ENCODE measurements at places on chromosomes 13 and 19. TPM values are rescaled to one million over a fixed set of nuclear protein-coding genes. Genes with fewer than 3 reads are reported as not detected.

DNA sequence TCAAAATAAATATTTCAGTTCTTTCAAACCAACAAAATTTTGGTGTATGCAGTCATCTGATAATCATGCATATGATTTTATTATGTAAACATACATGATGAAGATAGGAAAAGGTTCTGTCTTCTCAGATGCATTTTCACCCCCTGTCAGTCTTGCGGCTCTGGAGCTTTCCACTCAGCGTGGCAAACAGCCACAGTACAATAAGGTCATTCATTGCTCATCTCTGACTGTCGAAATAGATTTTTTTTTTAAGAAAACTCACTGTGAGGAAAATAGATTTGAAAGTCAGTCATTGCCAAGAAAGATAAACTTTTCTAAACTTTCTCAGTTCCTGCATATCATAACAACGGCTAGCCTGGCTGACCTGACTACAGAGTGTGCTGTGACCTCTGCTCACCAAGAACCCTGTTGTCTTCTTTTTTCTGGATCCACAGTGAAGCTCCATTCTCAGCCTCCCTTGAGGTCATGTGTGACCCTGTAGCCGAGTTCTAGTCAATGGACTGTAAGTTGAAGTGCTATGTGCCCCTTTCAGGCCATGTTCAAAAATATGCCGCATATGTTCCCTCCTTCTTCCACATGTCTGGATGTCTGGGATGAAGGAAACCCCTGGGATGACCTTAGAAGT, 519.6 kb downstream of the KLF5 start:
- no peaks in the 10 kb centered on the region for H3K4me1 ChIP-seq
- DNase-seq: no peak
- H3K27ac ChIP-seq: no peak overlapping the region

- H3K27ac ChIP-seq: no peak overlapping the region
- no peaks in the 10 kb centered on the region for H3K27me3 ChIP-seq
- no peak overlapping the region for H3K4me3 ChIP-seq
- no peaks in the 10 kb centered on the region for H3K36me3 ChIP-seq
These were observed 3.2 kb upstream of the METTL21C start for GRCh38 chr13:102697929-102698648.

GRCh38 chr19:9406798-9407352, 28.5 kb downstream of the ZNF266 start:
- no peaks in the 10 kb centered on the region for H3K27me3 ChIP-seq
- no peak overlapping the region for H3K4me3 ChIP-seq
- DNase-seq: no peak
- H3K4me1 ChIP-seq: no peaks in the 10 kb centered on the region

- no peaks in the 10 kb centered on the region for H3K27me3 ChIP-seq
- no peaks in the 10 kb centered on the region for H3K4me1 ChIP-seq
- no peaks in the 10 kb centered on the region for H3K36me3 ChIP-seq
- H3K27ac ChIP-seq: no peak overlapping the region
- H3K4me3 ChIP-seq: no peak overlapping the region
- no peak for DNase-seq
These were observed 394.1 kb upstream of the SLITRK6 start for GRCh38 chr13:86193281-86193680.

DNA sequence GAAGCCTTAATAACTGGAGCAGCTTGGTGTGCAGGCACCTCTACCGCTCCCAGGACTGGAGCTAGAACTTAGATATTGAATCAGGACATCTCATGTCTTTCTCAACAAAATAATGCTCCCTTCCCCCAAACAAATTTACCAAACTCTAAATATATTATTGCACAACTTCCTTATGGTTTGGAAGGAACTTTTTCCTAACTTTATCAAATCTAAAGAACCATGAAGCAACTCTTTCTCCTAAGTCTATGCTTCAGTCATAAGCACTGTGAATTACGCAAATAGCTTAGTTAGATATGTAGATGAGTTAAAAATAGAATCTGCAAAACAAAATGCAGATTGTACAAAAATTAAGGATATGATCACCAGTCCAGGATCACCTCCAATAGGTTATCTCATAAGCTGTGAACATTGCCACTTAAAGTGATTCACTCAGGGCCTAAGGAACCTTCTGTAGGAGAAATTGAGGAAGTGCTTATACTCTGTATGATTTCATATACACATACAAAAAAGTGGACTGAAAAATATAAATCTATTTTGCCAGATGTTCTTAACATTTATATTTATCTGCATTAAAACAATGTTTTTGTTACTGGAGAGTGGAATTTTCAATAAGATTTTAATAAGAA, 20.4 kb upstream of the MAB21L1 start:
- H3K4me1 ChIP-seq: no peaks in the 10 kb centered on the region
- H3K27ac ChIP-seq: no peak overlapping the region
- no peaks in the 10 kb centered on the region for H3K36me3 ChIP-seq
- H3K27me3 ChIP-seq: no peaks in the 10 kb centered on the region

DNA sequence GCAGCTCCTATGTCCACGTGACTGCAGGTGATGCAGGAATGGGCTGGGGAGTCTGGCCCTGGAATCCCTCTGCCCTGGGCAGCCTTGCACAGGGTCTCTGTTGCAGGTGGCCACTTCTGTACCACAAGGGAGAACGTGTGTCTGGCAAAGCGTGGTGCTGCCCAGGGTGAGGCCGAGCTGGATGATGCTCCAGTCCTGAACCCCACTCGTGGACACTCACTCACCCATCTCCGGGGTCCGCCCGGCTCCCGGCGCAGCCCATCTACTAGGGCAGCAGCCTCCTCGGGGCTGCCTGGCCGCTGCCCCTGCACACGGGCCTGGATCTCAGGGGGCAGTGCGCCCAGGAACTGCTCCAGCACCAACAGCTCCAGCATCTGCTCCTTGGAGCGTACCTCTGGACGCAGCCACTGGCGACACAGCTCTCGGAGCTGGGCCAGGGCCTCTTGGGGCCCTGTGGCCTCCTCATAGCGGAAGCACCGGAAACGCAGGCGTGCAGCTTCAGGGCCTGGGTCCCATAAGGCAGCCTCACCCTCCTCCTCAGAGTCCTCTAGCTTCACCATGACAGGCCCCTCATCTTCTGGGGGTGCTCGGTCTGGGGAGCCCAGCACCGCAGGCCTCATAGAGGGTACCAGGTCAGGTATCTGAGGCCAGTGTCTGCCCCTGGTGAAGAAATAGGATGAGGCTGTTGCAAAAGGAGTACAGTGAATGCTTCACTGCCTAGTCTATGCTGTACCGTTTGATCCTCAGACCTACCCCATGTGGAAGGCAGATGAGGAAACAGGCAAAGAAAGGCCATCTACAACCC, 2.2 kb downstream of the MZF1 start:
- DNase-seq: no peak
- H3K27ac ChIP-seq: no peak overlapping the region
- H3K36me3 ChIP-seq: no peaks in the 10 kb centered on the region

GRCh38 chr13:48600374-48601364, 53.1 kb upstream of the CYSLTR2 start:
- no peaks in the 10 kb centered on the region for H3K4me1 ChIP-seq
- DNase-seq: no peak
- no peaks in the 10 kb centered on the region for H3K27me3 ChIP-seq

- no peak overlapping the region for H3K4me3 ChIP-seq
- no peaks in the 10 kb centered on the region for H3K36me3 ChIP-seq
These were observed 91.1 kb downstream of the RNASEH2B start for GRCh38 chr13:51000571-51001260.

- no peaks in the 10 kb centered on the region for H3K27me3 ChIP-seq
- peak overlapping the region; percentile 88 for H3K27ac ChIP-seq
- no peak for DNase-seq
- no peaks in the 10 kb centered on the region for H3K36me3 ChIP-seq
These were observed 545 bp upstream of the ISYNA1 start for GRCh38 chr19:18438331-18439024.

GRCh38 chr13:73341748-73342147, 282.9 kb downstream of the KLF5 start:
- DNase-seq: no peak
- H3K4me3 ChIP-seq: no peak overlapping the region
- no peaks in the 10 kb centered on the region for H3K27me3 ChIP-seq
- no peaks in the 10 kb centered on the region for H3K36me3 ChIP-seq

DNA sequence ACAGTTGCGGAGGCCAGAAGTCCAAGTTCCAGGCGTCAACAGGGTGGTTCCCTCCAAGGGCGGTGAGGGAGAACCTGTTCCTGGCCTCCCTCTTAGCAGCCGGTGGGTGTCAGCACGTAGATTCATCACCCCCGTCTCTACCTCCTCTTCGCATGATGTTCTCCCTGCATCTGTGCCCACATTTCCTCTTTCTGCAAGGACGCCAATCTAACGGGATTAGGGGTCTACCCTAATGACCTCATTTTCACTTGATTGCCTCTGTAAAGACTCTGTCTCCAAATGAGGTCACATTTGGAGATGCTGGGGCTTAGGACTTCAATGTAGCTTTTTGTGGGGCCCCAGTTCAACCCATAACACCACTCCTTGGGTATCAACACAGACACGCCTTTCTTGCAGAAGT, 38.5 kb downstream of the DPF1 start:
- no peak overlapping the region for H3K4me3 ChIP-seq
- H3K4me1 ChIP-seq: no peaks in the 10 kb centered on the region
- no peak for DNase-seq
- H3K36me3 ChIP-seq: no peaks in the 10 kb centered on the region

DNA sequence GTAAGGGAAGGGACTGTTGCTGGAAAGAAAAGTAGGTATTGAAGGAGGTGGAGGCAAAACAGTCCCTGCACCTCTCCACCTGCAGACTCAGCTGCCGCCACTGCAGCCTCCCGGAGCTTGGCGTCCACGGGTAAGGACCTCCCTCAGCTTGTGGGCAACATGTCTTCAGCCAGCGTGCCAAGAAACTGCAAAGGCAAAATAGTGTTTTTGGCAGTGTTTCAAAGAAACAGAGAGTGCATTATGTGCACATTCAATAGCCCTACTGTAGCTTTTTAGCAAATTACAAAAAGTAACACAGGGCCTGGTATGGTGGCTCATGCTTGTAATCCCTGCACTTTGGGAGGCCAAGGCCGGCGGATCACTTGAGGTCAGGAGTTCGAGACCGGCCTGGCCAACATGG, 57.4 kb downstream of the ATP11A start:
- no peak overlapping the region for H3K27ac ChIP-seq
- peaks cover 16% of the 10 kb centered on the region for H3K4me1 ChIP-seq
- H3K4me3 ChIP-seq: no peak overlapping the region
- DNase-seq: no peak
- no peaks in the 10 kb centered on the region for H3K36me3 ChIP-seq

- H3K4me3 ChIP-seq: no peak overlapping the region
- no peak for DNase-seq
- no peak overlapping the region for H3K27ac ChIP-seq
These were observed 4.7 kb downstream of the PCID2 start for GRCh38 chr13:113203507-113204377.

DNA sequence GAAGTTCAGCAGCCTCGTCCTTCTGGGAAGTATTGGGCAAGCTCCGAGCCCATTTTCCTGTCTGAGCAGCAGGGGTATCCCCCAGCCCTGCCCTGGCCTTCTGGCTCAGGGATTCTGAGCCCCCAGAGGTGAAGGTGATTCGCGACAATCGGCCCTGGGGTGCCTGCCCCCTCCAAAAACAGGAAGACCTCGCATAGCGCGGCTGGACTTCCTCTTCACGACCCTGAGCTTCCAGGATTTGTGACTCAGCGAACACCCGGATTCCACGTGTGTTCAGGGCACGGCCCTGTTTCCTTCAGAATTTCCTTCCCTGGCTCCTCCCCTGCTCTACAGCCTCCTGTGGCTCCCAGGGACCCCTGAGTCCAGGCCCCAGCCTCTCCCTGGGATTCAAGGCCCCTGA, at the start of gene SEMA6B:
Gene SEMA6B (minus strand): TSS at position 116 of the 400 bp plus-strand sequence. CDS start 1,227 bp downstream, outside the sequence.
- no peaks in the 10 kb centered on the region for H3K4me1 ChIP-seq
- DNase-seq: no peak
- no peaks in the 10 kb centered on the region for H3K36me3 ChIP-seq
- no peak within 1 kb of the TSS for H3K4me3 ChIP-seq
- H3K27ac ChIP-seq: no peak within 1 kb of the TSS

- no peaks in the 10 kb centered on the region for H3K4me1 ChIP-seq
- H3K4me3 ChIP-seq: no peak overlapping the region
- no peak for DNase-seq
- H3K36me3 ChIP-seq: no peaks in the 10 kb centered on the region
These were observed 9.0 kb downstream of the MICU2 start for GRCh38 chr13:21594715-21595545.

DNA sequence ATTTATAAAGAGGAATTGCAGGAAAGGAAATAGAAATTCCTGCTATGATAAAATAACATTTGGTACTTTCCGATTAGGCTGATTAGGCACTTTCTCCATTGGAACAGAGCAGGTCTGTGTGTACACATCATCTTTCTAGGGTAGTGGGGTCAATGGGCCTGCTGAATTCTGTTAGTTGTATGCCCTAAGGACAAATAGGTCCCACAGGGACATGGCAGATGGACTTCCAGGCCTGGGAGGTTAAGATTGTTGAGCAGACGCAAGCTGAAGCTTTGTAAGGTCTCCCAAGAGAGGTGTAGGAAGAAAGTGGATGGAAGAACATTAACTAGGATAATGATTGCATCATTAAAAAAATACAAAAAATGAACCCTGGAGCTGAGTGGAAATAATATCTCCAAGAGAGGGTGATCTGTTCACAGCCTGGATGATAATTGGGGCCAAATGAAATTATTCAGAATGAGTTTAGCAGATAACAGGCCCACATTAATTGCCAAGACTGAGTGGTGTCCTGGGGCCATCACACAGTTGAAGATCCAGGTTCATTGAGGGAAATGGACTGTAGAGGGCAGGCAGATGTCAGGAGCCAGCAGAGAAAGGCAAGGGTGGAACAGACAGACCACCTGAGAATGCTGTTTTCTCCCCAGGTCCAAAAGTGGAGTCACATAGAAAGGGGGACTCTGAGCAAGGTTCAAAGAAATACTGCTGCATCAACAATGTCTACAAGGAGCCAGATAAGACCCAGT, 215.1 kb downstream of the DNAJC15 start:
- H3K27ac ChIP-seq: no peak overlapping the region
- no peaks in the 10 kb centered on the region for H3K4me1 ChIP-seq
- no peak overlapping the region for H3K4me3 ChIP-seq
- no peaks in the 10 kb centered on the region for H3K36me3 ChIP-seq
- H3K27me3 ChIP-seq: no peaks in the 10 kb centered on the region

GRCh38 chr13:62684359-62684758, 1268.7 kb upstream of the PCDH20 start:
- no peak for DNase-seq
- H3K27me3 ChIP-seq: no peaks in the 10 kb centered on the region
- H3K36me3 ChIP-seq: no peaks in the 10 kb centered on the region
- no peak overlapping the region for H3K4me3 ChIP-seq

DNA sequence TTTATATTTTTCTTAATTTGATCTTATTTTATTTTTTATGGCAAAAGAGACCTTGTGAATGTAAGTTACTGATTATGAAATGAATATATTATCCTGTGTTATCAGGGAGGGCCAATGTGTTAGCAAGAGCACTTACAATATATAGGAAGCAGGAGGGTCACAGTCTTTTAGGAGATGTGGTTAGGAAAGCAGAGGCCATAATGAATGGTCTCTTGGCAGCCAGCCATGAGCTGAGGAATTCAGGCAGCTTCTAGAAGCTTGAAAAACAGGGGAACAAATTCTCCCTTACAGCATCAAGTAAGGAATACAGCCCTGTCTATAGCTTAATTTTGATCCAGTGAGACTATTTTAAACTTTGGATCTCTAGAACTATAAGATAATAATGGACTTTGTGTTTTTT, 2374.6 kb downstream of the PCDH9 start:
- H3K4me1 ChIP-seq: no peaks in the 10 kb centered on the region
- H3K36me3 ChIP-seq: no peaks in the 10 kb centered on the region
- no peak overlapping the region for H3K4me3 ChIP-seq
- H3K27ac ChIP-seq: no peak overlapping the region

GRCh38 chr19:15529774-15530372, 21.5 kb downstream of the CYP4F22 start:
- no peak overlapping the region for H3K4me3 ChIP-seq
- no peaks in the 10 kb centered on the region for H3K27me3 ChIP-seq
- H3K4me1 ChIP-seq: no peaks in the 10 kb centered on the region

FAM124A gene
- total RNA-seq: 1.1 TPM

LILRA1 gene
- total RNA-seq: not detected

DNASE2 gene
- total RNA-seq: 78.9 TPM

PLK5 gene
- not detected for total RNA-seq

ZBTB32 gene
- not detected for total RNA-seq

Data from Panc1 (cell line).